ENCODE measurements at places on chromosomes 6 and 20.

DNA sequence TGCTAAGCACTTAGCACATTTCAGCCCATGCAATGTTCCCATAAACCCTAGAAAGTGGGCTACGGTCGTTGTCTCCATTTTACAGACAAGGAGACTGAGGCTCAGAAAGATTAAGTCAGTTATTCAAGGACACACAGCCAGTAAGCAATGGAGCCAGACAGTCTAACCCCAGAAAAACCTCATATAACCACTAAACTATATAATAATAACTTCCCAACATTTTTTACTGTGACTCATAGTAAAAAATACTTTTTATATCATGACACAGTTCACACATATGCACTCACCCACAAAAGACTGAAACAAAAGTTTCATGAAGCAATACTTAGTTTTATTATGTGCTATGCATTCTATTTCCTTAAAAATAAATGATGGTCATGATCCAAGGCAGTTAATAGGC, 66.2 kb upstream of the EYA2 start:
- DNase-seq = no peak

- peak; percentile 25 for DNase-seq
Observed at GRCh38 chr6:14316651-14317386, 199.2 kb downstream of the CD83 start.

DNA sequence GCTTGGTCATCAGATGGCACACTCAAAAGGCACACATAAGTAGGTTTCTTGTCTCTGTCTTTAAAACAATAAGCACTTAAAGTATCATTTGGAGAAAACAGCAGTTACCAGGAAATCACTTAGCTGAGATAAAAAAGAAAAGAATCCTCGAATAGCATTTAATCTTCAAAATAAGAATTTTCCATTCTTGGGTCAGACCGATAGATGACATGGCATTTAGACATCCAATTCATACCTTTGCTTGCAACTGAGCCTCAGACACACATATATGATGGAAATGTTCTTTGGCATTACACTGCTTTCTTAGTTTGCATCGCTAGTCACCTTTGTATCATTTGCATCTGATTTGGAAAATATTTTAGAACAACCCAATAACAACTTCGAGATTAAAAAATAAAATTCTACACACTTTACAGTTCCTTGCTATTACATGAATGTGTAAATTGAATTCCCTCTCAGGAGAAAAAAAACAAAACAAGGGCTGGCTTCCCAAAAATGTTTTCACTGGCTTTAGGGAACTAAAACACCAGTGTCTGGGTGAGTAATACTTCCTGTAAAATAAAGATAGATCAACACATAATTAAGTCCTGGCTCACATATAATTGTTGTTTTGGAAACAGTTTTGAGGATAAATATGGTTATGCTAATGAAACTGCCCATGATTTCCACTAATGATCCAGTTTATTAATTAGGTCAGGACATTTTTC, 1.3 kb upstream of the RNF217 start:
- DNase-seq = no peak

GRCh38 chr6:113833537-113833936, 23.6 kb upstream of the MARCKS start:
- DNase-seq = no peak

DNA sequence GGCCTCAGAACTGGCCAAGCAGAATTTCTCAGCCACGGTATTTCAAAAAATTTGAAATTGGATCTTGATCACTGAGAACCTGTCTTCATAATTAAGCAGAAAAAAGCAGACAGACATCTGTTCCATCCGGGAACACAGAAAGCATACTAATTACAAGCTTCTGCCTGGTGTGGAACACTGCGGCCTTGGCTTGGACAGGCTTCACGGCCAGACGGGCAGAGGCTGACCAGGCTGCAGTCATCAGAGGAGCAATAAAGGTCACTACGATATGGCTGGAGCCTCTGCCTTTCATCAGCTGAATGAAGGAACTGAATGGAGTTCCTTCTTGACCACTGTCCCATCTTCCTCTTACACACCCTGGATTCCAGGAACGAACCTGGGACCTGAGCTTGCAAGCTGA, 3.9 kb upstream of the NRSN1 start:
- DNase-seq = no peak

DNA sequence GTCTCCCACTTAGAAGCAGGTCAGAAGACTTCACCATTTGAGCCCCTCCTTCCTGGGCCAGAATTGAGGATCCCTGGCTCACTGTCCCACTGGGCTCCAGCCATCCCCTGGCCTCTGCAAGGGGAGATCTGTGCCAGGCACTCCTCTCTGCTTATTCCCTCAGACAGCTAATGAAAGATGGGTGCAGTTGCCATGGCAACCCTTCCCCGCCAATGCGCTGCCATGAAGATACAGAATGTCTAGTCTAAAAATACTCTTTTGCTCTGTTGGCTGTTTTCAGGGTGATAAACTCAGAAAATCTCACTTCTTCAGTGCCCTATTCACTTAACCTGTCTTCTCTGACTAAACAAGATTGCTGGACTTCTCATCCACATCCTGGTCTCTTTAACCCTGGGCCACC, 13.6 kb upstream of the TTLL2 start:
- peak; percentile 18 for DNase-seq

DNA sequence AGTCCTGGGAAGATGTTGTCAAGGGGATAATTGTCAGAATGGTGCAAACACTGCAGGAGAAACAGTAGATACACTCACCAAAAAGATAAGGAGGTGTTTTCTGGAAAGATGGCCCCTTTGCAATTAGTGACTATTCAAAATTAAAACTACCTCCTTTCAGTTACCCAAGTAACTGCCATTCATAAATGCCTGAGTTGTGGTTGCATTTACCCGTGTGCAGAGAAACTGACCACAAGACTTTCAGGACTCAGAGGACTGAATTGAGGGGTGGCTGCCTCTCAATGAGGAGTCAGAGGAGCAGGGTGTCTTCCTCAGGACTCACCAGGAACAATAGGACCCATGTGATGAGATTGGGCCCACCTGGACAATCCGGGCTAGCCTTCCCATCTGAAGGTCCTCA, 39.0 kb downstream of the GCM1 start:
- no peak for DNase-seq

DNA sequence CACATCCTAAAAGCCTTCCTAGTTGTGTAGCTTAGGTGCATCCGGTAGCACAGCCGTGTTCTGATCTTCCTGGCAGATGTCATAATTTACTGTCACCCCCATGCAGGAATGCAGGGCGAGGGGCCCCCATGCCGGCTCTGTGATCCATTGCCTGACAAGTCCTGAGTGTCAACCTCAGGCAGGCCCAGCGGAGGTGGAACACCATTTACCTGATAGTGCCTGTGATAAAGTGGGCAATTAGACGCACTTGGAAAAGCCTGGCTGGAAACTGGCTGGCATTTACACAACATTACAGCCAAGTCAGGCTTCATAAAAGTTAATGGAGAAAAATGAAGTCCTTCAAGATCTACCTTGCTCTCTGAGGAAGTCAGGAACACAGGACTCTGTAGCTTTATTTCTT, 521.4 kb upstream of the JAG1 start:
- DNase-seq = no peak

DNA sequence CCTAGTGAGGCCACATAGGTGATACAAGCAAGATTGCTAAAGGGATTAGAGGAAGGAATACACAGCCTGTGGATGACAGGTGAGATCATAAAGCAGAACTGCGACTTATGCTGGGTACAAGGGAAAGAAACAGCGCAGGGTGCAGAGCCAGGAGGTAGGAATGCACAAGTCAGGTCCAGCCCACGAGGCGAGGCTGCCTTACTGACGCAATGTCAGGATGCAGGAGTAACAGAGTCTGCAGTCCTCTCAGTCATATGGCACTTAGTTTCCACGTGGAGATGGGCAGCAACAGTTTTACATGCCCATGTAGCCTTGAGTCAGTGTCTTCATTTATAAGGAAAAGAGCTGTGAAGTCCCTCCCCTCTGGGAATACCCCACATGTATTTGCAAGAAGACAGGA, 210.9 kb downstream of the SYNE1 start:
- DNase-seq = no peak

- DNase-seq = no peak
Observed at GRCh38 chr6:98020222-98020621, 737.2 kb upstream of the MMS22L start.

DNA sequence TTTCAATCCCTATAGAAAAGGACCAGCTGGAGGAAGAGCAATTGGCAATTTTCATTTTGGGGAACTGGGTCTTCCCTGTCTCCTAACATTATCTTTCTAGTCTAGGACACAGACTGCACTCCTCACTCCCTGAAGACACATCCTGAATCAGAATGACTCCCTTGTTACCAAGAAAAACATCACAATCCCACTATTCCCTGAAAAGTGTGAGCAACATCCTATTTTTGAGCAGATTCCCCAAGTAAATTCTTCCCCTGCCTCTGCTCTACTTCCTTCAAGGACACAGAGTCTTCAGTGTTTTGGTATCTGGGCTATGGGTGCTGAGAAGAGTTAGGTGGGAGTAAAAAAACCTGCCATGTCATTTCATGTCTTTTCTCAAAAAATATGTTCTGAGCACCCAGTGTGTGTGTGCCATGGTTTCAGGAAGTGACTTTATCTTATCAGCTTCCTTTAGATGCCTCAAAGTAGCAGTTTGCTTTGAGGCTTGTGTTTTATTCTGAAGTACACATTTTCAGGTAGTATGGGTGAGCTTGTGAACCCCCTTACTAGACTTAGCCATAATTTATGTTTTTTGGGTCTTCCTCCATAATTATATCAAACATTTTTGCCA, 12.4 kb downstream of the LAMA4 start:
- no peak for DNase-seq

DNA sequence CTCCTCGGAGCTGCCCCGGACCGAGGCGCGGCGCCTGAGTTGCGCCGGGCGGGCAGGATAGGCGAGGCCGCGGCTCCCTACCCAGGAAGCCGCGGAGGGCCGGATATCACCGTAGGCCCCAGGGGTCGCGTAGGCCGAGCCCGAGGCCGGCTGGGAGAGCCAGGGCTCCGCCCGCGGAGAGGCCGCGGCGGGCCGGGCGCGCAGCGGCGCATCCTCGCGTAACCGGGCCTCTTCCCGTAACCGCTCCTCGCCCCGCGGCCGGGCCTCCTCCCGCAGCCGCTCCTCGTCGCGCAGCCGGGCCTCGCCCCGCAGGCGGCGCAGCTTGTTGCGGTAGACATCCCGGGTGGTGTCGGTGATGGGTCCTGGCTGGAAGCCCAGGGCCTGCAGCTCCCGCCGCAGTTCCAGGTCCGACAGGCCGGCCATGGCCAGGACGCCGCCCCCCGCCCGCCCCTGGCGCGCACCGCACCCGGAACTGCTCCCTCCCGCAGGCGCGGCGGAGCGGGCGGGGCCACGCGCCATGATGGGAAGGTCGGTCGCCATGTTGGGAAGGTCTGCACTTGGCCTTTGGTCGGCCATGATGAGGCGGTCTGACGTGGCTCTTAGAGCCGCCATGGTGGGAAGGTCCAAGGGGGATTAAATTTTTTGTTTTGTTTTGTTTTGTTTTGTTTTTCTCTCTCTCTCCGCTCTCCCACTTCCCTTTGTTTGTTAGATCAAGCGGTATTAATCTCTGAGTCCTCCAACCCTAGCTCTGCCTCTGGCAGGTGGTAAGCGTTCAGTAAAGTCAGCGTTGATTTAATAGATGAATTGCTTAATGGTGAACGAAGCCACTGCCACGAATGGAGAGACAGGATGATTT, at the start of gene LEMD2:
Gene LEMD2 (minus strand): TSS at position 437 of the 856 bp plus-strand sequence. CDS start 14 bp downstream, at position 423.
- peak; percentile 87 for DNase-seq

GRCh38 chr6:36594816-36595643, 868 bp downstream of the SRSF3 start:
- DNase-seq = peak; percentile 46

DNA sequence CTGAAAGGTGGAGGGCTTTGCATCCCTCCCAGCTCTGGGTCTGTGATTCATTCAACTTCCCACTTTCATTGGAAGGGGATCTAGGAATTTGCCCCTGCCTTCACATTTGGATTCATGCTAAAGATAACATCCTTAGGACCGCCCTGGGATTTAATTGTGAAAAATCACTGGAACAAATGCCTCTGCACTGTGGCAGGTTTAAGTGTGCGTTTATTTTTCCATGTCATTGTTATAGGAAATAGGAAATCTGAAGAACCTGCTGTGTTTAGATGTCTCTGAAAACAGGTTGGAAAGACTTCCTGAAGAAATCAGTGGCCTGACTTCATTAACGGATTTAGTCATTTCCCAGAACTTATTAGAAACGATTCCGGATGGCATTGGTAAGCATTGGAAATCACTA, 104.7 kb downstream of the LRRC1 start:
- DNase-seq = no peak

- no peak for DNase-seq
Observed at GRCh38 chr6:38067263-38067980, 247.9 kb downstream of the ZFAND3 start.

DNA sequence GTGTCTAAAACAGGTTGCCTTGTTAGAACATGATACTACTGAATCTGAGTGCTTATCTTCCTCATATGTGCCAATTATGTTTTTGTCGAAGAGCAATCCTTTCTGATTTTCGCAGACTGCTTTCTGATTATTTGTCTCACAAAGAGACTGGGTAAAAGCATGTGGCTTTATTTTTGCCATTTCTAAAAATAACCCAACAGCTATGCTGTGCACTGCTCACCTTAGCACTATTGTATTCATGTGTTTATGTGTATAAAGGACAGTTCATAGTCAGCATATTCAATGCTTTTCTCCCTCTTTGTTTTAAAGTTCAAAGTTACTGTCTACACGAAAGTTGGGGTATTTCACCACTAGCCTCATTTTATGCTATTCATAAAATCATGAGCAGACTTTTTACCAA, 127.0 kb downstream of the SGK1 start:
- no peak for DNase-seq

- no peak for DNase-seq
Observed at GRCh38 chr20:53708129-53708968, 114.7 kb upstream of the ZNF217 start.

- DNase-seq = no peak
Observed at GRCh38 chr6:81612136-81612535, 140.3 kb downstream of the TENT5A start.

DNA sequence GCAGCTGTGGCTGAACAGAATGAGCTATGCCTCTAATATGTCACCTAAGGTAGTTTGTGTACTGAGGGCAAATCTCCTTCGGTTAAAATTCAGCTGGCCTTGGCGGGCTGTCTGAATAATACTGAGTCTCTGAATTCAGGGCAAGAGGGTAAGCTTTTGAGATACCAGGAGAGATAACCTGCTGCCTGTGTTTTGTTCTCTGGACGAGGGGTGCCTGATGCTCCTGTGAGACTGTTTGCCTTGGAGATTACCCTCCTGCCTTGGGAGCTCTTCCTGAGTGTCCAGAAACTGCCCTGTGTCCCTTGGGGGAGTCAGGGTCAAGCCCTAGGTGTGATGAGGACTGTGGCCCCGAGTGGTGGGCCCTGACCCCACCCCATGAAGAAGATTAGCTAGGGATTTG, 282.9 kb downstream of the KIF16B start:
- no peak for DNase-seq

- DNase-seq = no peak
Observed at GRCh38 chr6:57087916-57088315, 2.1 kb upstream of the ZNF451 start.

GRCh38 chr6:82030301-82030700, 217.2 kb downstream of the IBTK start:
- no peak for DNase-seq

Measured in NCI-H1092 treated with DMSO at 0.1 percent for 48 hours (cell line).